ENCODE measurements at places on chromosomes 3 and 15. TPM values are rescaled to one million over a fixed set of nuclear protein-coding genes. Genes with fewer than 3 reads are reported as not detected.

- H3K4me1 ChIP-seq = peaks cover 6% of the 10 kb centered on the region
- no peak for DNase-seq
- H3K27ac ChIP-seq = no peak overlapping the region
- no peak overlapping the region for H3K4me3 ChIP-seq
- H3K27me3 ChIP-seq = no peaks in the 10 kb centered on the region
Measured at GRCh38 chr3:53592862-53593261, 98.5 kb downstream of the CACNA1D start.

GRCh38 chr3:161203485-161204098 is 17.5 kb upstream of the NMD3 start:
- peaks cover 9% of the 10 kb centered on the region for H3K4me1 ChIP-seq
- H3K36me3 ChIP-seq = no peaks in the 10 kb centered on the region
- no peaks in the 10 kb centered on the region for H3K27me3 ChIP-seq
- H3K4me3 ChIP-seq = no peak overlapping the region
- no peak overlapping the region for H3K27ac ChIP-seq

DNA sequence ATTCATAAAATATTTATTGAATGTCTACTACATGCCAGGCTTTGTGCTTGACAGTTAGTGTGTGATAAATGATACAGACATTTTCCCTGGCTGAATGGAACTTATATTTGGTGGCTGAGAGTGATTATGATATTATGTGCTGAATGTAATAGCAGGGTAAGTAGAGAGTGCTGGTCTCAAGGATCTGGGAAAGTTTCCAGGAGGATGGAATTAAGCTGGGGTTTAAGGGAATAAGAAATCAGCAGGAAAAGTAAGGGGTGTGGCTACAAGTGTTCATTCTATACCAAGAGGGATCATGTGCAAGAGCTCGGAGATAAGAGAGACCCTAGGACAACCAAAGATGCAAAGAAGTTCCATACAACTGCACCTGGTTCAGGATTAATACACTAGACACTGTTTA is 500.1 kb upstream of the CFAP20DC start:
- H3K27me3 ChIP-seq = no peaks in the 10 kb centered on the region
- DNase-seq = no peak
- H3K27ac ChIP-seq = no peak overlapping the region

GRCh38 chr3:194306771-194307640 is 44.1 kb downstream of the CPN2 start:
- H3K4me3 ChIP-seq = no peak overlapping the region
- H3K27me3 ChIP-seq = peaks cover 10% of the 10 kb centered on the region
- peaks cover 51% of the 10 kb centered on the region for H3K4me1 ChIP-seq
- no peaks in the 10 kb centered on the region for H3K36me3 ChIP-seq

DNA sequence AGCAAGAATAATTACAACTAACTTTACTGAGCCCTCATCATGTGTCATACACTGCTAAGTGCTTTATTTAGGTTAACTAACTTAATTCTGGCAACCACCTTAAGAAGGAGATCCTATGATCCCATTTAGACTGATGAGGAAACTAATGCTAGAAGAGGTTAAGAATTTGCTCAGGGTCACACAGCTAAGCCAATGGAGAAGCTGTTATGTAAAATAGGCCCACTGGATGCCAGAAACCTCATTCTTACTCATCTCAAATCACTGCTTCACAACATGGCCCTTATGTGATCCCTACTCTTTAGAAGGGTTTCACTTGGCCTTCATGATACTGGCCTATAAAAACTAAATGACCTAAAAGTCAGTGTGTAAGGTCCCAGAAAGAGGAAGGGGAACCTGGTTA is 41.2 kb downstream of the IMPG2 start:
- DNase-seq = no peak
- no peak overlapping the region for H3K27ac ChIP-seq
- no peaks in the 10 kb centered on the region for H3K36me3 ChIP-seq
- peaks cover 3% of the 10 kb centered on the region for H3K4me1 ChIP-seq

DNA sequence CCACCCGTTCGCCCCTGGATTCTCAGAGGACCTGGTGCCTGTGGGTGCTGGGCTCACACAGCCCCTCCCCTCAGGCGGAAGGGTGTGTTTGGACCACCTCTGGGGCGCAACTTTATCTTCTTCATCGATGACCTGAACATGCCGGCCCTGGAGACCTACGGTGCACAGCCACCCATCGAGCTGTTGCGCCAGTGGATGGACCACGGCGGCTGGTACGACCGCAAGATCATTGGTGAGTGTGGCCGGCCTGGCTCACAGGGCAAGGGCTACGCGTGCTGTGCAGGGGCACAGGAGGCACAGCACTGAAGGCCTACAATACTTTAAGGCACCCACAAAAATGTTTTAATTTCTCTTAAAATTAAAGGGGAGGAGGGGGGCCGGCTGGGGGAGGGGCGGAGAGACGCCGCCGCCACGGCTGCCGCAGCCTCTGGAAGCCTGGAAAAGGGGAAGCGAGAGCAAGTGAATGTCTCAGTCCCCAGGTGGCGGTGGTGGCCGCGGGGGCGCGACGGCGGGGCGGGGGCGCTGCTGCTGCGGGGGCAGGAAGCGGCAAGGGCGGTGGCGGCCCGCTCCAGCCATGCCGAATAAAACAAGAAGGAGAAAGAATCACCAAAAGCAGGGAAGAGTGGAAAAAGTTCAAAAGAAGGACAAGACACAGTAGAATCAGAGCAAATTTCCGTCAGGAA is 56.8 kb downstream of the DNAH1 start:
- H3K27ac ChIP-seq = no peak overlapping the region
- H3K4me1 ChIP-seq = peaks cover 15% of the 10 kb centered on the region
- no peaks in the 10 kb centered on the region for H3K36me3 ChIP-seq

DNA sequence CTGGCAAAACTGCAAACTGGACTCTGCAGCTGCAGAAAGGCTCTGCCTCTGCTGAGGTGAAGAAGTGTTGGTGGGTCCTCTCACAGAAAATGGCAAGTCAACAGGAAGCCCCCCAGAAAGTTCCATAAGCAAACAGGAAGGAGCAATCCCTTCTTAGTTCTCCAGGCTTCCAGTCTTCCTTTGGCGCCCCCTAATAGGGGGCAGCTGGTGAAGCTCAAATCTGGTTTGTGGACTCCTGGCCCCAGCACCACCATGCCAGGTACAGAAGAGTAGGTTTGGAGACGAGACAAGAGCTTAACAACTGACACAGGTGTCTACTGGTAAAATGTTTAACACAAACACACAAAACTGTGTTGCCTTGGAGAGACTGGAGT is 35.5 kb downstream of the LEO1 start:
- no peaks in the 10 kb centered on the region for H3K27me3 ChIP-seq
- H3K4me3 ChIP-seq = no peak overlapping the region
- no peak overlapping the region for H3K27ac ChIP-seq
- H3K36me3 ChIP-seq = peaks cover 4% of the 10 kb centered on the region

The GHSR gene
- total RNA-seq = not detected

The SIN3A gene
- total RNA-seq = 86.1 TPM

The CAMKV gene
- total RNA-seq = 12.1 TPM
